ENCODE measurements at places on chromosomes 11 and 22. TPM values are rescaled to one million over a fixed set of nuclear protein-coding genes. Genes with fewer than 3 reads are reported as not detected.

The PATE2 gene
- total RNA-seq = not detected

The AGBL2 gene
- 0.16 TPM for total RNA-seq

The TRIM64C gene
- total RNA-seq = not detected

The RBMXL2 gene
- not detected for total RNA-seq
